ENCODE measurements at places on chromosomes 7 and 10. TPM values are rescaled to one million over a fixed set of nuclear protein-coding genes. Genes with fewer than 3 reads are reported as not detected.
A peak's percentile ranks its signal among the peaks of the same experiment; 100 is the strongest.

The SCIN gene
- not detected for total RNA-seq

DNA sequence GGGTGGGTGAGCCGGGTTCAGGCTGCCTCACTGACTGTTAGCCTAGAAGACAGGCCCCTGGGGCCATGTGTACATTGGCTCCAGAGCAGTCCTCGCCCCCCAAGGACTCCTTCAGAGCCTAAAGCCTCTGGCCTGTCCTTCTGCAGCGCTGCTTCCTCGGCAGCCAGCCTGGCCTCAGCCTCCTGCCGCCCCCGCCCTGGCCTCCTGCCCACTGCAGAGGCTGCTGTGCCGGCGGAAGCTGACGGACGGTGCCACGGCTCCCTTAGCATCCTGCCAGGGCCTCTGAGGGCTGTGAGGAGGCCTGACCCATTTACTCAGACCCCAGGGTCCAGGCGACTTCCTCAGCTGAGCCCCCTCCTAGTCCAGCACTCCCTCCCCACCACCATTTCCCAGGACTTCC is 4.9 kb downstream of the SRRM3 start:
- H3K27ac ChIP-seq, result no peak overlapping the region
- no peak for DNase-seq
- peaks cover 5% of the 10 kb centered on the region for H3K4me1 ChIP-seq
- H3K36me3 ChIP-seq, result no peaks in the 10 kb centered on the region
- H3K27me3 ChIP-seq, result peaks cover 84% of the 10 kb centered on the region

DNA sequence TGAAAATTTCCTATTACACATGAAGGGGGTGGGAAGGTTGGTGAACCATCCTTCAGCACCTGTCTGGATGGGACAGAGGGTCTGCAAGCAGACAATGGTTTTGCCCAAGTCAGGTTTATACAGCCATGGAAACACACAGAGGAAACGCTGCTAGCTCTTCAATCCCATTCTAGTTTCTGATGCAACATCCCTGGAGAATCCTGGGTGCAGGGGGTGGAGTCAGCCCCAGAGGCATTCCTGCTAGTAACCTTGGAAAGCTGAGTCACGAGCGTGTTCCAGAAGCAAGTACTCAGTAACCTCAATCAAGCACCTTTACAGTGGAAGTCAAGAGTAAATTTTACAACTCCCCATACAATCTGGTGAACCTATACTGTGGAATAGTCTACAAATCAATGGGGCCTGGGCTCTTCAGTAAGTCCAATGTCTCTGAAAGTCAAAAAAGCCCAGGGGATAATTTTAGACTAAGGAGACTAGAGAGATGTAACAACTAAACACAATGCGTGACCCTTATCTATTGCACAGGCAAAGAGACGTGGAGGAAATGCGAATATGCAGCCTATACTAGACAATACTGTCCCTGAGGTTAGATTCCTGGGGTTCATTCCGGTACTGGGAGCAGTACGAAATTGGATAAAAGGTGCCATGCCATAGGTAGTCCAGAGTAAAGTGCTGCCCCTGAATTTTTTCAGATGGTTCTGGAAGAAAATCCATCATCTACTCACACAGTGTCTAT is 95.4 kb downstream of the ZRANB1 start:
- peak overlapping the region; percentile 54 for H3K27ac ChIP-seq
- no peaks in the 10 kb centered on the region for H3K36me3 ChIP-seq
- H3K4me1 ChIP-seq, result peaks cover 71% of the 10 kb centered on the region
- no peak overlapping the region for H3K4me3 ChIP-seq
- H3K27me3 ChIP-seq, result no peaks in the 10 kb centered on the region
- no peak for DNase-seq

The GIMAP6 gene
- 24.3 TPM for total RNA-seq

The OGDHL gene
- total RNA-seq, result 4.5 TPM

- no peak overlapping the region for H3K4me3 ChIP-seq
- peaks cover 75% of the 10 kb centered on the region for H3K4me1 ChIP-seq
- no peak for DNase-seq
- H3K36me3 ChIP-seq, result no peaks in the 10 kb centered on the region
These were observed 32.7 kb downstream of the EEPD1 start for GRCh38 chr7:36185756-36186155.

DNA sequence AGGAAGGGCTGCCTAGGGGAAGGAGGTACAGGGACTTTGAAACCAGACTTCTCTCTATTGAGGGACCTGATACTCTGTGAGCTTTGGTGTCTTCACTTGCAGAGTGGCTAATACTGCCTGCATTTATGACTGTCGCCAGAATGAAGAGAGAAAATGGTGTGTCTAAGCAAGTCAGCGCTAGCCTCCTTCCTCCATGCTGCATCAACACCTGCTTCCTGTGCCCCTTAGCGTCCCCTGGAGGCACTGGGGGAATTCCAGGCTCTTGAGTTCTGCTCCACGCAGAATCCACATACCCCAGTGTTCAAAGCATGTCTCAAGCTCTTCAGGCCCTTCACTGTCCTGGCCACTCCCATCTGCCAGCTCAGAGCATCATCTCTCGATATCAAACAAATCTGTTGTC is 140.5 kb downstream of the PKD1L1 start:
- H3K27ac ChIP-seq, result peak overlapping the region; percentile 66
- no peak for DNase-seq
- no peaks in the 10 kb centered on the region for H3K27me3 ChIP-seq
- H3K4me3 ChIP-seq, result peak overlapping the region; percentile 15
- H3K36me3 ChIP-seq, result peaks cover 7% of the 10 kb centered on the region

The SORCS3 gene
- total RNA-seq, result 0.03 TPM

DNA sequence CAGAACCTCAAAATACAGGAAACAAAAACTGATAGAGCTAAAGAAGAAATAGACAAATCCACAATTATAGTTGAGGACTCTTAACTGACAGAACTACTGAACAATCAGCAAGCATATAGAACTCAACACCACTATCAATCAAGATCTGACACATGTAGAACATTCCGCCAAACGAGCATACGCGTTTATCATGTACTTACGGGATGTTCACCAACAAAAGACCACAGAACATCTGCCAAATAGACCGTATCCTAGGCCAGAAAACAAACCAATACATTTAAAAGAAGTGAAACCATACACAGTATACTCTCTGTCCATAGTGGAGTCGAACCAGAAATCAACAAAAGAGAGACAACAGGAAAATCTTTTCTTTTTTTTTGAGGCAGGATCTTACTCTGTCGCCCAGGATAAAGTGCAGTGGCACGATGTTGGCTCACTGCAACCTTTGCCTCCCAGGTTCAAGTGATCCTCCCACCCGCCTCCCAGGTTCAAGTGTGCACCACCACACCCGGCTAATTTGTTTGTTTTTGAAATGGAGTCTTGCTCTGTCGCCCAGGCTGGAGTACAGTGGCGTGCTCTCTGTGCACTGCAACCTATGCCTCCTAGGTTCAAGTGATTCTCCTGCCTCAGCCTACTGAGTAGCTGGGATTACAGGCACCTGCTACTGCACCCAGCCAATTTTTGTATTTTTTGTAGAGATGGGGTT is 5.1 kb downstream of the GNA12 start:
- H3K4me1 ChIP-seq, result peaks cover 66% of the 10 kb centered on the region
- no peaks in the 10 kb centered on the region for H3K27me3 ChIP-seq
- H3K27ac ChIP-seq, result no peak overlapping the region
- peaks cover 14% of the 10 kb centered on the region for H3K36me3 ChIP-seq

- no peaks in the 10 kb centered on the region for H3K27me3 ChIP-seq
- no peak overlapping the region for H3K4me3 ChIP-seq
- H3K27ac ChIP-seq, result peak overlapping the region; percentile 12
- peaks cover 49% of the 10 kb centered on the region for H3K36me3 ChIP-seq
- peaks cover 38% of the 10 kb centered on the region for H3K4me1 ChIP-seq
These were observed 13.4 kb downstream of the BRI3 start for GRCh38 chr7:98294798-98295382.

GRCh38 chr7:129959471-129960203 is 6.9 kb upstream of the UBE2H start:
- H3K27me3 ChIP-seq, result no peaks in the 10 kb centered on the region
- no peak overlapping the region for H3K4me3 ChIP-seq
- H3K4me1 ChIP-seq, result peaks cover 11% of the 10 kb centered on the region

DNA sequence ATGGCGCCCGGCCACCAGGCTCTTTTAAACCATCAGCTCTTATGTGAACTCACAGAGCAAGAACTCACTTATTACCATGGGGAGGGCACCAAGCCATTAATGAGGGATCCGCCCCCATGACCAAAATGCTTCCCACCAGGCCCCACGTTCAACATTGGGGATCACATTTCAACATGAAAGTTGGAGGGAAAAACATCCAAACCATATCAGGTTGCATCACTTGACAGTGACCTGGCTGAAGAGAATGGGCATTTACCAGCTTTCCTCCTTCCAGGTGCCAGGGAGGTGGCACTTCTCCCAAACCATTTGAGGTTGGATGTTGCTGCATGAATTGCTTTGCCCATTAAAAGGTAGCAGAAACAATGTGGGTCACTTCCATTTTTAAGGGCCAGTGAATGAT is 115.6 kb upstream of the TNS3 start:
- H3K4me3 ChIP-seq, result no peak overlapping the region
- H3K27me3 ChIP-seq, result no peaks in the 10 kb centered on the region
- H3K27ac ChIP-seq, result no peak overlapping the region
- DNase-seq, result no peak
- no peaks in the 10 kb centered on the region for H3K36me3 ChIP-seq

DNA sequence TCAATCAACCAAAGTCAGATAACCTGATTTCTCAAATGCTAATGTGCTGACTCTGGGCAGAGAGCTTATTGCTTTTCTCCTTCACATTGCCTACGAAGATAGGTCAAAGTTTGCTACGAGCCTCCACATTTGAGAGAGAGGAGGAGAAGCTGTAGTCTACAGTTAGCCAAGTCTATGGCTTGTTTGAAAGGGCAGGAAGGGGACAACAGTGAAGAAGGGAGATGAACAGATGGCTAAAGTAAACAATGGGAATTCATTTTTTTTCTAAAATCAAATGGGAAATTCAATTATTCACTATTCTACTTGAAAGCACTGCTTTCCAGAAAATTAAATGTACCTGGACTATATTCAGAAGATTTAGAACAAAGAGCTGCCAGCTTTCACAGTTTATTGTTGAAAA is 126.7 kb upstream of the C1QL3 start:
- no peak overlapping the region for H3K27ac ChIP-seq
- peaks cover 5% of the 10 kb centered on the region for H3K4me1 ChIP-seq
- no peaks in the 10 kb centered on the region for H3K27me3 ChIP-seq
- no peak overlapping the region for H3K4me3 ChIP-seq
- no peaks in the 10 kb centered on the region for H3K36me3 ChIP-seq

The NAT16 gene
- total RNA-seq, result not detected

- no peak overlapping the region for H3K27ac ChIP-seq
- peaks cover 60% of the 10 kb centered on the region for H3K27me3 ChIP-seq
- H3K4me3 ChIP-seq, result no peak overlapping the region
- no peak for DNase-seq
- H3K36me3 ChIP-seq, result no peaks in the 10 kb centered on the region
- H3K4me1 ChIP-seq, result peaks cover 18% of the 10 kb centered on the region
These were observed 135.7 kb upstream of the GDF10 start for GRCh38 chr10:47164126-47164799.

DNA sequence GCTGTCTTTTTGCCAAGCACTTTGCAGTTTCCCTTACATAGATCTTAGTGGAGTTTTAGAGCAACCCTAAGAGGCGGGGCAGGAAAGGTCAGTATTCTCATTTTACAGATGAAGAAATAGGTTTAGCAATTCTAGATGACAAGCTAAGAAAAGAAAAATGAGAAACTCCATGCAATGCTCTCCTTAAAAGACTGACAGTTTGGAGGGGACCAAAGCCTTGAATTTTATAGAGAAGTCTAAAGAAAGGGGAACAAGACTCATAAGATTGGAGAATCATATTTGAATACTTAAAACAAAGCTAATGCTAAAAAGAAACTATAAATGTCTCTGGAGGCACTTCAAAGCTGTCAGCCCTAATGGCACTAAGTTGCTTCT is 19.6 kb downstream of the CEP55 start:
- DNase-seq, result no peak
- no peaks in the 10 kb centered on the region for H3K27me3 ChIP-seq
- H3K4me1 ChIP-seq, result peaks cover 11% of the 10 kb centered on the region
- no peak overlapping the region for H3K4me3 ChIP-seq
- peak overlapping the region; percentile 61 for H3K27ac ChIP-seq

GRCh38 chr10:125455431-125455830 is 227.5 kb downstream of the TEX36 start:
- H3K27me3 ChIP-seq, result peaks cover 59% of the 10 kb centered on the region
- H3K27ac ChIP-seq, result no peak overlapping the region
- no peak for DNase-seq
- H3K4me3 ChIP-seq, result no peak overlapping the region
- H3K36me3 ChIP-seq, result no peaks in the 10 kb centered on the region

DNA sequence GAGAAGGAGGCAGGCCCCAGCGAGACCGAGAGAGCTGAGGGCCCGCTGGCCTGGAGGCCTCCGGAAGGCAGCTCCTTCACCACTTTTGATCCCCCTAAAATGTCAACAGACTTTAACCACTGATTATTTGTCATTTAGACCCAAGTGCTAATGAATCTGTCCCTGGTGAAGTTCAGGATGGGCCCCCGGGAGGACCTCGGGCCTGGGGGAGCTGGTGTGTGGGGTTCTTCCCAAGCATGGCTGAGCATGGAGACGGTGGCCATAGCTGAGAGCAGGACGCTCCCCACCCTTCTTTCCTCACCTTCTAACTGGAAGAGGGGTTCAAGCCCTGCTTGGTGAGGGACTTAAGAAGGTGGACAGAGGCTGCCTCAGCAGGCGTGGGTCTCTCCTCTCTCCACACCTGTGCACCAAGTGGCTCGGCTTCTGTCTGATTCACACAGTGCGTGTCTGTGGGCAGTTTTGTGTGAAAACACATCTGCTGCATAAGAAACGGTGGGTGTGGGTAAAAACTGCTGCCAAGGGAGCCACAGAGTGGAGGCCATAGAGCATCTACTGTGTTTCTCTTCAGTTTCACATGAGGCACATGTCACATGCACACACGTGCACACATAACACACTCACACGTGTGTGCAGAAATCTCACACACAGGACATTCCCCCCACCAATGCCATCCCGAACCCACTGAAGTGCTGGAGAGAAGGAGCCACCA is 53.5 kb upstream of the VIPR2 start:
- no peak for DNase-seq
- H3K27ac ChIP-seq, result no peak overlapping the region
- no peaks in the 10 kb centered on the region for H3K36me3 ChIP-seq
- peaks cover 13% of the 10 kb centered on the region for H3K4me1 ChIP-seq
- H3K4me3 ChIP-seq, result no peak overlapping the region
- peaks cover under 1% of the 10 kb centered on the region for H3K27me3 ChIP-seq

- no peak overlapping the region for H3K4me3 ChIP-seq
- DNase-seq, result no peak
- no peaks in the 10 kb centered on the region for H3K36me3 ChIP-seq
- peaks cover 19% of the 10 kb centered on the region for H3K4me1 ChIP-seq
- H3K27me3 ChIP-seq, result no peaks in the 10 kb centered on the region
These were observed 26.3 kb upstream of the CAPZA2 start for GRCh38 chr7:116836048-116836447.

GRCh38 chr7:26055241-26055640 is 96.8 kb upstream of the NFE2L3 start:
- DNase-seq, result no peak
- H3K27ac ChIP-seq, result no peak overlapping the region
- no peak overlapping the region for H3K4me3 ChIP-seq
- no peaks in the 10 kb centered on the region for H3K36me3 ChIP-seq

- H3K27me3 ChIP-seq, result no peaks in the 10 kb centered on the region
- no peak for DNase-seq
- no peaks in the 10 kb centered on the region for H3K4me1 ChIP-seq
- H3K36me3 ChIP-seq, result no peaks in the 10 kb centered on the region
These were observed 78.7 kb upstream of the ARID5B start for GRCh38 chr10:61822781-61823230.

Measured in left ventricle myocardium inferior (tissue), 1 donor.